Sigmoid colon (tissue), 7 donors: ENCODE measurements at places on chromosomes 5 and 9. TPM values are rescaled to one million over a fixed set of nuclear protein-coding genes. Genes with fewer than 3 reads are reported as not detected.

Gene SAXO1
- not detected for total RNA-seq

Gene CLTA
- 176 TPM for total RNA-seq

Gene ASPN
- 9.4 TPM for total RNA-seq

Gene HTR4
- 5.0 TPM for total RNA-seq

- no peak for DNase-seq
Observed at GRCh38 chr5:43903129-43903528, 300.1 kb downstream of the NNT start.

GRCh38 chr9:107807183-107807582 lies 317.6 kb upstream of the KLF4 start:
- no peak for DNase-seq

- no peak for DNase-seq
Observed at GRCh38 chr5:133075572-133076536, 24.0 kb downstream of the HSPA4 start.

DNA sequence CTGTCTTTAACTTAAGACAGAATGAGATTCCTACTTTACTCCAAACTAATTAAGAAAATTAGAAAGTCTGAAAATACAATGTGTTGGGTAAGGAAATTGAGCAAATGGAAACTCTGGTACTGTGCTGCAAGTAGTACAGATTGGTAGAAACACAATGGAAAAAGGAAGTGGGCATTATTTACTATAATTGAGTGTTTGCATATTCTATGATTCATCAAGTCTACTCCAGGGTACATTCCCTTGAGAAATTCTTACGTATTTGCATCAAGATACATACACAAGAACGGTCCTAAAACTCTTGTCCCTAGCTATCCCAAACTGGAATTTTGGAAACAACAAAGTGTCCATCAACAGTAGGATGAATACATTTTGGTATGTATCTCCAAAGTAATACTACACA lies 123.5 kb upstream of the TARS1 start:
- DNase-seq: no peak
